ENCODE measurements at places on chromosomes 12 and 14.

DNA sequence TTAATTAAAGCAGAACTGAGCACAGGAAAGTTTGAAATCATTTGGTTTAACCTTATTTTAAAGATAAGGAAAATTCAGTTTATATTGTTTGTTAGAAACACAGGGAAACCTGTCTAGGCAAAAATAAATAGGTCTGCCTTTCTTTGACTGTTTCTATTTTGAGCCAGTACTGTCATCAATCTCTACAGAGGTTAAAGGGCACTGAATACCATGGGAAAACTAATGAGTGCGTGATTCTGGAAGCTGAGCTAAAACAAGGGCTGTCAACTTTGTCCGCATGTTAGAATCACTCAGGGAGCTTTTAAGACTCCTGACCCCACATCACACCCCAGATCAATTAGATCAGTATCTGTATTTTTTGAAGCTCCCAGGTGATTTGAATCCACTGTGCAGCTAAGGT lies 38.8 kb downstream of the NOPCHAP1 start:
- peak; percentile 15 for DNase-seq

DNA sequence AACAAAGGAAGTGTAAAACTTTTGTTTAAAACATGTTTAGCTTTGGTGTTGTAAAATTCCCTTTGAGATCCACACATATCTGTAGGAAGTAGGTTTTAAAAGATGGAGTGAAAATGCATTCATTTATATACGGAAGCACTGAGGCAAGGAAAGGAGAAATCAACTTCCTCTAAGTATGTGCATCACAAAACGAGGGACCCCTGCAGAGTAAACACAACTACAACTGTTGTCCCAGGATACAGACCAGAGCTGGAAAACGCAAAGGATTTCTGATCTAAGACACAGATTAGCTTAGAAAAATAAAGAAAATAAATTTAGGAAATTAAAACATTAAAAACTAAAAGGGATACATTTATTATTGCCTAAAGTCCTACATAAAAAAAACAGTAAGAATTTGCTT lies 297.6 kb downstream of the MED13L start:
- no peak for DNase-seq

- no peak for DNase-seq
Measured at GRCh38 chr12:1246637-1247036, 255.6 kb downstream of the ERC1 start.

GRCh38 chr12:50167049-50167828 lies at the start of gene CERS5:
TSS of gene CERS5 (minus strand) at chr12:50167369. CDS start at chr12:50167297, 72 bp downstream.
- peak; percentile 98 for DNase-seq

- DNase-seq = no peak
Measured at GRCh38 chr12:102120886-102121285, 903 bp downstream of the PARPBP start.

DNA sequence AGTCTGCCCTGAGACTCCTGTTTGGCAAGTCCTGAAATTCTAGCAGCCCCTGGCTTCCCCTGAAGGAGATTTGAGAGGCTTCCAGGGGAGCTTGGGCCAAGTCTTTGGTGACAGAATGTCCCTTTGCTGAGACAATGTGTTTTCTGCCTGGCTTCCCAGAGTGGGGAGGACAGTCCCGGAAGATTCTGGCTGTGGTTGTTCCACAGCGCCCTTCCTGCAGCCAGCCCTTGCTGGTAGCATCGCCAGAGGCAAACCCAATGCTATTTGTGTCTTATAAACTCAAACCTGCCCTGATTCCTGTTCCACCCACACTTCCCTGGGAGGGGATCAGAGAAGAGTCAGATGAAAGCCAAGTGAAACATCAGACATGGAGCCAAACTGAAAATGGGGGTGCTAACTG lies 56.4 kb upstream of the OAS1 start:
- DNase-seq = no peak

- no peak for DNase-seq
Measured at GRCh38 chr12:26122681-26123481, 2.0 kb downstream of the BHLHE41 start.

DNA sequence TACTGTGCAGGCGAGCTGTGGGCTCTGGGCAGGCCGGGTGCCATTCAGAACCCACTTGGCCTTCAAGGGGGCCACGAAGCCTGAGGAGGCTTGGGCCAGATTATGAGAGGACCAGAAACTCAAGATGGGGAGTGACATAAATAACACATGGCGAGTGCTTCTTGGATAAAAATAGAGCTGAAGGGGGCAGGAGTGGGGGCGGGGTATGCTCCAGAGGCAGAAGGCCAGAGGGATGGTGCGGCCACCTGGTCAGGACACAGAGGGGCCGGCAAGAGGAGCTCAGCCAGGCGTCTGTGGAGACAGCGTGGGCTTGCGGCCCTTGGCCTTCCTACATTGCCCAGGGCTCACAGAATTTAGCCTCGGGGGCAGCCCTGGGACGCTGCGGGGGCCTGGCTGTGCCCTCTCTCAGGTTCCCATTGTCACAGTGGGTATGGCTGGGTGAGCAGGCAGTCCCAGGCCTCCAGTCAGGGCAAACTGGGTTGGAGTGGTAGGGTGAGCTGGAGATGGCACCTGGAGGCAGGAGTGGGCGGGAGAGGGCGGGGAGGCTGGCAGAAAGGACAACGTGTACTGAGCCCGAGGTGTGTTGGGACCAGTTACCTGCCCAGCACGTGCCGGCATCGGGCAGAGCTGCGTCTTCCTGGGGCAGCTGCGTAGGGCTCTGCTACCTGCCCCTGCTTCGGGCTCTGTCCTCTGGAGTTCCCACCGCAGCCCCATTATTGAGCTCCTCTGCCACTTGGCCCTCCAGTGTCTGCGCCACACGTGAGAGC lies 7.4 kb upstream of the SLC25A29 start:
- no peak for DNase-seq

GRCh38 chr12:10779103-10779502 lies 23.3 kb downstream of the TAS2R7 start:
- DNase-seq = no peak

DNA sequence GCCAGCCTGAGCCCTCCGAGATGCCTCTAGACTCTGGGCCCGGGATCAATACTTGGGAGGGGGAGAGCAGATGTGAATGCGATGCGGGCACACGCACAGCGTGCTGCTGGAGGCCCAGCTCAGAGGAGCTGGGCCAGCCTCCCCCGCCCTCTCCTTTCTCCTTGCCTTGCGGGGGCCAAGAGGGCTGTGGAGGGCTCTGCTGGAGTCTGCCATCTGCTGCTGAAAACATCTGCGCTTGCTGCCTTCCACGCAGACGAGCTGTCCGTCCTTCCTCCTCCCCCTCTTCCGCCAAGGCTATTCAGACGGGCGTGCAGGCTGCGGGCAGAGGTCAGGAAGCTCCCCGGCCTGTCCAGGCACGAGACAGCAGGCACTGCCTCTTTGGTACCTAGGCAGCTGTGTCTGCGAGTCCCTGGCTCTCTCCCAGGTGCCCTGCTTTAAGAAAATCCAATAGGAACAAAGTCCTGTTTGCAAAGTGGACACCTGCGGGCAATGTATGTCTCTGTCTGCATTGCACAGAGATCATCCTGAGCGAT lies 75.2 kb downstream of the SPRING1 start:
- DNase-seq = no peak

DNA sequence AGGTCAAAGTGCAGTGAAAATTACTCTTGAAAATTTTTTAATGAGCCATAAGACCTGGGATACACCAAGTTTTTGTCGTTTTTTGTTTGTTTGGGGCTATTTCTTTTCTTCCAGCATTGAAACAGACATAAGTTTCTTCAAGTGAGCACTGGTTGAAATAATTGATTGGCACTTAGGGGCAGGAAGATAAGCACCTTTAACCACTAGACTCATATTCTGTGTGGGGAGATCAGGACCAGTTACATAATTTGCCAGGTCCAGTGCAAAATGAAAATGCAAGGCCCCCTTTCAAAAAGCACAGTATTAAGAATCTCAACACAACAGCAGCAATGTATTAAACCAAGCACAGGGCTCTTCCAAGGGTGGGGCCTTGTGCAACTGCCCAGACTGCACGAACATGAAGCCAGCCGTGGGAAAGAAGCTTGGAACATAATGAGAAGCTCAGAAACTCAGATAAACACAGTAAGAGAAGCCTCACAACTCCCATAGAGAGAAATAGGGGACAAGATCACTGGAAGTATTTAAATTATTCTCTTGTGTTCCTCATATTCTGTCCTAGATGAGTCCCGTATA lies 3.2 kb upstream of the TCP11L2 start:
- DNase-seq = no peak

DNA sequence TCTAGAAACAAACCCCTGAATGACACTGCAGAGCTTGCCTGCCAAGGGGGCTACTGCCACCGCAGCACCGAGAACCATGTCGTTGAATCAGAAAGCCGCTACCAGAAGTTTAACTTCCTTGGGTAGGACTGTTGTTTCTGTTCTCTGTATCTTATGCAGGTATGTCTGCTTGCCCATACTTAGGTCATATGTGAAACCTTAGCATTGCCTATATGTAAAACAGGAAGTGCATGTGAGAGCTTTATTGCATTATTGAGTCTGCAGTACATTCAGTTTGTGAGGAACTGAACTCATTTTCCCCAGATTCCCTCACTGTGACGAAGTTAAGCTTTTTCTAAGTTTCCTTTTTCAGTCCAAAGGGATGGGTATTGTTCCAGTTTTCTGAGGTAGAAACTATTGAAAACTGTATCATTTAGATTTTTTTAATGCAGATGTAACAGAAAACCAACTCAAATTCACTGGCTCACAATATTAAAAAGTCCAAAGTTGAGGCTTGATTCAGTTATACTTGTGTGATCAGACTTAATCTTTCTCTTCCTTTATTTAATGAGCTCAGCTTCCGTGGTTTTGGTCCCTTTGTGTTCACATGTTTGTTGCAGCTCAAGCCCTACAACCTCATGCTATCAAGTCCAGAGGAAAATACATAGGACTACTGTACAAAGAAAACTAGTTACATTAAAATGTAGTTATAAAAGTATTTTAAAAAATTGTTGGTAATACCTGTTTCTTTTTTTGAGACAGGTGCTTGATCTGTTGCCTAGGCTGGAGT lies 6.9 kb downstream of the FBXO34 start:
- DNase-seq = no peak

- DNase-seq = no peak
Measured at GRCh38 chr12:91774434-91774921, 371.2 kb downstream of the BTG1 start.

All from right renal pelvis (tissue), 4 donors.